ENCODE measurements at places on chromosomes 1 and 21.

DNA sequence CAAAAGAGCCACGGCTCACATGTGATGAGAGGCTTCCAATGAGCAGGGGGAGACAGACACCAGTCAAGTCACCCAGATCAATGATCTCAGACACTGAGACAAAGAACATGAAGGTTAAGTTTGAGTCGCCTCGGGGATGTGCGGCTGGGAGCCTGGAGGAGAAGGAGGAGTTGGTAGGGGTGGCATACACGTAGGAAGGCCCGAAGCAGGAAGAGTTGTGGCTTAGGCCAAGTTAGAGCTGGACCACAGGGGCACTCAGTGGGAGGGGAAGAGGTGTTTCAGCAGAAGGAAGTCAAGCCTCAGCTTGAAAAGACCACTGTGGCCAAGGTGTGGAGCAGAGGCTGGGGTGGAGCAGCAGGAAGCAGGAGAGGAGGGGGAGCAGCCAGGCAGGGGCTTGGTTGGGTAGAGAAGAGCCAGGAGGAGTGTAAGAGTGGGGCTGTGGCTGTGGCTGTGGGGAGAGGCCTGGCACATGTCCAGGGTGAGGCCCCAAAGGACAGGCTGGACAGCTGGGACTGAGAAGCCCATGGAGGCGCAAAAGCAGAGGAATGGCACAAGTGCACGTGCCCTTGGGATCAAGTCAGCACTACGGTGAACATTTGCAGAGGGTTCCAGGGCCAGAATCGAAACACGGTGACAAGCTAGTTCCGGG lies 27.6 kb downstream of the CTNNBIP1 start:
- DNase-seq = no peak

GRCh38 chr21:34302521-34302920 lies 61.3 kb upstream of the KCNE2 start:
- DNase-seq = no peak

GRCh38 chr1:224503161-224504118 lies 68.8 kb upstream of the WDR26 start:
- DNase-seq = peak; percentile 96

- no peak for DNase-seq
Measured at GRCh38 chr1:58231204-58231603, 315.3 kb downstream of the OMA1 start.
